GM13976 (cell line): ENCODE measurements at places on chromosomes 2 and 18.
A peak's percentile ranks its signal among the peaks of the same experiment; 100 is the strongest.

- DNase-seq: no peak
Measured at GRCh38 chr2:30232801-30233130, 1.4 kb downstream of the LBH start.

- DNase-seq: no peak
Measured at GRCh38 chr2:66443186-66443978, 8.5 kb downstream of the MEIS1 start.

GRCh38 chr2:118858485-118859156 lies 11.2 kb upstream of the EN1 start:
- peak; percentile 29 for DNase-seq

GRCh38 chr2:65344689-65345088 lies 87.7 kb downstream of the SPRED2 start:
- DNase-seq: no peak

- no peak for DNase-seq
Measured at GRCh38 chr2:220660277-220661145, 911.6 kb downstream of the EPHA4 start.

DNA sequence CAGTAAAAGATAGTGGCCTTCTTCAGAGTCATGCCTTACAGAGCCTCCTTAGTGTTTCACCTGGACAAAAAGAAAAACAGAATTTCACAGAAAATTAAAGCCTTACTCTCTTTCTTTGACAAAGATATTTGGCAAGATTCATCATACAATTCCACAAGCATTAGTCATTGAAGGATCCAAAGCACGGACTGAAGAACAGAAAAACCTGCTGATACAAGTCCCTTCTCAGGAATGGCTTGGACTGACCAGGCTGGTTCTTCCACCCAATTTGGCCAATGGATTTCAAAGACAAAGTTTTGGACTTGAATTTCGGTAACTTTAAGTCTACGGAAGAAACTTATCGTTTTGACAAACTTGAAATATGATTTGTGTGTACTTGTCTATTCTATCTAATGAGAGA lies 39.1 kb upstream of the GALNT3 start:
- DNase-seq: no peak

DNA sequence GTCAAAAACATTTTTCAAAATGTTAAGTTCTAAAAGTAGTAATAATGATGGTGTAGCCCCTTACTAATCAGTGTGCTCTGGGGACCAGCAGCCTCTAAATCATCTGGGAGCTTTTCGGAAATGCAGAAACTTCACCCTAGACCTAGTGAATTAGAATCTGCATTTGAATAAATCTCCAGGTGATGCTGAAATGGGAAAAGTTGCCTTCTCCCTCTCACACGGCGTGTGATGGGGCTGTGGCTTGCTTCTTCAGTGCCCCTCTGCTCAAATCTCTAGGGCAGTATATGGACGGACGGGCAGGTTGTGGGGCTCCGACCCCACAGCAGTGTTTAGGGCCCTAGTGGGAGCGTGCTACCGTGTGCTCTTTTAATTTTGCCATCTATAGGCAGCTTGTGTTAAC lies 368.6 kb downstream of the GALNT13 start:
- DNase-seq: no peak

- DNase-seq: no peak
Measured at GRCh38 chr2:235864733-235865515, 303.3 kb downstream of the GBX2 start.

- DNase-seq: no peak
Measured at GRCh38 chr2:46901611-46902010, 14.0 kb downstream of the MCFD2 start.

- DNase-seq: no peak
Measured at GRCh38 chr2:41764131-41764530, 283.7 kb upstream of the PKDCC start.

DNA sequence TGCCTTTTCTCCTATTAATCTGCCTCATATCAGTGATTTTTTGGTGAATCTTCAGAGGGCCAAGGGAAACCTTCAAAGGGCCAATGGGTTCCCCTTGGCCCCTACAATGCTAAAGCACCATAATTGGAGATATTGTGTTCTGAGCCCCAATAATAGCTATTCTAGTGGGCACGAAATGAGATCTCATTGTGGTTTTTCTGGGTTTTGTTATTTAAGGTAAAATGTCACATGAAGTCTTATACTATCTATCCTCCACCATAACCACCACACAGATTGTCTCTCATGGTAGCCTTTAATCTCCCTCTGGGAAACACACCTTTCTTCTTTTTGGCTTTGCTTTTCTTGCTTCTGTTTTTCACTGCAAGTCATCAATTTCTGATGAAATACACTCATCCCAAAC lies 152.8 kb downstream of the B3GNT2 start:
- no peak for DNase-seq

DNA sequence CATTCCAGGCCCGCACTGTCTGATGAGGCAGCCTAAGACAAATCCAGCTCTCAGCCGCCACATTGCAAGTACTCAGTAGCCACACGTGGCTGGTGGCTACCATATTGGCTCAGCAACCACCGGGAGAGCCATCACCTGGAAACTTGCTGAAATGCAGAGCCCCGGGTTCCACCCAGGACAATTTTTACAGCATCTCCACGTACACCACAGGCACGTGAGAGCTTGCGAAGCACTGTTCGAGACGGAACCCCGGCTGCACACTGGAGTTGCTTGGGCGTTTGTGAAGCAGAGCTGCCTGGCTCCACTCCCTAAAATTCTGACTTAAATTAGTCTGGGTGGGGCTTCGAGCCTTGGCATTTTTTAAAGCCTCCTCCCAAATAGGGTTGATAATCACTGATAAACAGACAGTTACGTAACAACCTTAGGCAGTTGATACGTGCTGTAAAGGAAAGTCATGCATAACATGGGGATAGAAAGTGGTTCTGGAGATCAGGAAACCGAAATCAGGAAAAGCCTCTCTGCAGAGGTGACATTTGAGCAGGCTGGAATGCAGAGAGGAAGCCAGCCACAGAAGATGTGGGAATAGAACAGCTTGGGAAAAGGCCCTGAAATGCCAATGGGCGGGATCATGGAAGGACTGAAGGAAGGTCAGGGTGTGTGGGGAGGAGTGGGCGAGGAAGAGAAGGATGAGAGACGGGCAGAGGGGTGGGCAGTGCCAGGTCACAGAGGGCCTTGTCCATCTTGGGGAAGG lies 6.2 kb downstream of the ASAP2 start:
- no peak for DNase-seq

DNA sequence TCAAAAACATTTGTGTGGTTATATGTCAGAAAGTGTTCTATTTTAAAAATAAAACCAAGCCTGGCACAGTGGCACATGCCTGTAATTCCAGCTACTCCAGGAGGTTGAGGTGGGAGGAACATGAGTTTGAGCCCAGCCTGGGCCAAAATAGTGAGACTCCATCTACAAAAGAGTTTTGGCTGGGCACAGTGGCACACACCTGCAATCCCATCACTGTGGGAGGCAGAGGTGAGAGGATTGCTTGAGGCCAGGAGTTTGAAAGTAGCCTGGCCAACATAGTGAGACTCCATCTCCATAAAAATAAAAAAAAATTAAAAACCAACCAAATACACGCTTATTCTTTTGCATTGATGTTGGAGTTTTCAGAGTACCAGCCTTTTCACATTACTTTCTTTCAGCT lies 9.6 kb downstream of the ANKRD12 start:
- no peak for DNase-seq

DNA sequence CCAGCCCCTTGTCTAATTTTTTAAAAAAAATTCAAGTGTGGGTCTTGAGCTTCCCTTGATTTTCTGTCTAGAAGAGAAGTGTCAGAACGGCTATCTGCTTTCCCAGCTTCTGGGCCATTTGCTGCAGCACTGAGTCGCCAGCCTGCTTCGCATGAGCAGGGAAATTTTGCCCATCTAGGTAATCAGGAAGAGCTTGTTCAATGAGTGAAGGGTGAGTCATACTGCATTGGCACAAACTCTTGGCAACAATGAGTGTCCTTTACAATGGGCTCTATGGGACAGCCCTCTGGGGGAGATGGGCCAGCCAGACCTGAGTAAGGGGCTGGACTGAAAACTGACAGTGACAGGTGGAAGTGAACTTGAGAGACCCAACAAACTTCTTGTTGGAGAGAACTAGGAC lies 2.4 kb upstream of the RNF144A start:
- no peak for DNase-seq
